Fibroblast of pulmonary artery (primary cell): ENCODE measurements at places on chromosomes 1 and 21.

- no peak for DNase-seq
Measured at GRCh38 chr1:154758346-154758745, 111.7 kb downstream of the KCNN3 start.

GRCh38 chr1:168360151-168361021 lies 79.7 kb downstream of the TBX19 start:
- peak; percentile 33 for DNase-seq

DNA sequence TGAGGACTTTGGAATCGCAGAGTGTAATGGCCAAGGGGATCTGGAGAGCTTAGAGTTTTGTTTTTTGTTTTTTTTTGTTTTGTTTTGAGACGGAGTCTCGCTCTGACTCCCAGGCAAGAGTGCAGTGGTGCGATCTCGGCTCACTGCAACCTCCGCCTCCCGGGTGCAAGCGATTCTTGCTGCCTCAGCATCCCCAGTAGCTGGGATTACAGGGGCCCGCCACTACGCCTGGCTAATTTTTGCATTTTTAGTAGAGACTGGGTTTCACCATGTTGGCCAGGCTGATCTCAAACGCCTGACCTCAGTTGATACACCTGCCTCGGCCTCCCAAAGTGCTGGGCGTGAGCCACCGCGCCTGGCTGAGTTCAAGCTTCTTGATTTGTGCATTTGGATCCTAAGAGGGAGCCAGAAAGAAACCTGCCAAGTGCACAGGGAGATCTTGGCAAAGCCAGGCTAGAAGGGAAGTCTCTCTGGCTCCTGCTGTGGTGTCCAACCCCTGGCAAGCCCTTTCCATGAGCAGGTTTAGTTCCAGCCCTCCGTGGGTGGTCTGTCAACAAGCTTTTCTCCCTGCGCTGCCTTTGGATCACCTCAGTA lies 852 bp downstream of the FAAH start:
- DNase-seq = no peak

DNA sequence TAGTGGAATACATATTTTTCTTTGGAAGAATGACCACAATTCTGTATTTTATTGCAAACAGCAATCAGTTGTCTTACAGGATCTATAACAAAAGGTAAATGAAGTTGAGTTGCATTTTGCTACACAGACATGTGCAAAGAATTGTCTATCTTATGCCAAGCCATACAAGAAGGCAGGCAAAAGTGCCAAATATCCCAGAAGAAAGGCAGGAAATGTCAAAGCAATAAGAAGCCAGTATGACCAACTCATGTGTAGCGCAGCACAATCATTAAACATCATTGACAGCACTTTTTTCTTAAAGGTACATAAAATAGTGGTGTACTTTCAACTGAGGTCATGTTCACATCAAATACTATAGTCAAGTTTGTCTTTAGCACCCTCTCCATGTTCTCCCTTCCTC lies 42.7 kb downstream of the NIBAN1 start:
- peak; percentile 60 for DNase-seq

DNA sequence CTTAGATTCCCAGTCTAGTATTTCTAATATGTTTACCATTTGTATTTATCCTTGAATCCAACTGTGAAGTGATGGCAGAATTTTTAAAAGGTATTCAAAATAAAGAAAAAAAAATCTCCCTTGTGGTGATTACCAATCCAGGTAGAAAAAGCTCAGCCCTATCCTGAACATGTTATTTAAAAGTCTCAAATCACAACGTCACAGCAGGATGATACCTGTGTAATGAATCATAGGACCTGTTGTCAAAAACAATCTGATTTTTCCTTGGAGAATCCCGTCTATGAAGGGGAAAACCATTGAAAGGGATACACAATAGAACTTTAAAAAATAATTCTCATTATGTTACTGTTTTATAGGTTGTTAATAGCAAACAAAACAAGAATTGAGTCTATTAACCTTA lies 76.9 kb upstream of the LBR start:
- no peak for DNase-seq

DNA sequence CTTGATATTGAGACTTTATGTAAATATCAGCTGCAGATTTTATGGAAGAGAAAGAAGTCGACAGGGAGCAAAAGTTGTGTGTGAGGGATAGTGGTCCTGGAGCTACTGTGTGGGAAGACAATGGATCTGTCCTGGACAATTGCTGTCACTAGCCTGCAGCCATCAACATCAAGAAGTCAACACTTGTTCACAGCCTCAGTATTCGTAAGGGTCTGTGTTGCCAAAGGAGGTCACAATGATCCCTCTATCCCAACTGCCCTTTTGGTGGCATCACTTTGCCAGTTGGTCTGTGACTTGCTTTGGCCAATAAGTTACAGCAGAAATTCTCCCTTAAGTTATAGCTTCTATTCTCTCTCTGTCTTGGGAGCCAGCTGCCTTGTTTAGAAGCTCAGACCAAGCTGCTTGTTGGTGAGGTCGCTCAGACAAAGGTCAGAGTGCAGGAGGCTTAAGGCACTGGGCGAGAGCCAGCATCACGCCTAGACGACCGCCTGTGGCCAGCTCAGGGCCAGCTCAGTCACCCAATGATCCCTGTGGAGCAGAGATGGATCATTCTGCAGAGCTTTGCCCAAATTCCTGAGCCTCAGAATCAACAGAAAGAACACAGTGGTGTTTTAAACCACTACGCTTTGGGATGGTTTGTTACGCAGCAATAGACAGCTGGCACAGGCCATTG lies 134.9 kb downstream of the RHOU start:
- no peak for DNase-seq

GRCh38 chr1:91734761-91735160 lies 151.2 kb downstream of the TGFBR3 start:
- DNase-seq = no peak

- no peak for DNase-seq
Measured at GRCh38 chr1:20167126-20167525, 18.8 kb upstream of the UBXN10 start.
